Activated CD4-positive, alpha-beta T cell treated with anti-CD3 and anti-CD28 coated beads, Interleukin-2, Interleukin-4, amounts not matched to agents 100 ng/mL and 50 ng/mL, durations not matched to agents 16 hours and 8 hours (primary cell): ENCODE measurements at places on chromosomes 1 and 21.

DNA sequence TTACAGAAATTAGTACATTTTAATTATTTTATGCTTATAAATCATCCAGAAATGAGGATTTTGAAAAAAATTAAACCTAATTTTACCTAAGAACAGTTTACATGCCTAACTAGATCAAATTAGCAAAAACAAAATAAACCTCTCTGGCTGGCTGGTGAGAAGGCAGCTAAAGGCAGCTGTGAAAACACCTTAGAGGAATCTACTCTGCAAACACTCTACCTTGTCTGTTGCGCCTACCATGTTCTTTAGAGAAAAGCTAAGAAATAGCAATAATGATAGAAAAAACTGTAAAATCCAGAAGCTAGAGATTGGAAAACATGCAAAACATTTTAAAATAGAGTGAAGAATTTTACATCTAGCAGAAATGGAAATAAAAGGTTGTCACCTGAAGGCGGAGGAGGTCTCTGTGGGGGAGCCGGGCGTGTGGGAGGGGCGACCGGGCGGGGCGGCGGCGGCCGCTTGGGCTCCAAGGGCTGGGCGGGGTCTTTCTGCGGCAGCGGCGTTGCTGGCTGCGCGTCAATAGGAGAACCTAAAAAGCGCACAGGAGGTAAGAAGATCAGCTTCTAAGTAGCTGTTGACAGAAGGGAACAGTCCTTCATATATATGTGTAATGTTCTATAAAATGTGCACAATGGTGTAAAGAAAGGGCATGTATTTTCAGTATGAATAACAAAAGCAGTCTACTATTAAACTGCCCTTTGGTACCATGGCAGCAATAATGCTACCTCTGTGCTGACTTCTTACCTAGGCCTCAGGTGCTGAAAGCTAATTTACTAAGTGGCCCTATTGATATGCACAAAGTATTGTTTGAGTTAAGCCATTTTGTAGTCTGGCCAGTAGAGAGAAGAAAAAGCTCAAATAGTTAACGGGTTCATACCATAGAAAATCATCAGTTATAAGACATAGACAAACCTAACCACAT is 33.3 kb upstream of the CFAP298 start:
- no peak for DNase-seq

GRCh38 chr1:118115567-118116295 is 69.3 kb downstream of the SPAG17 start:
- no peak for DNase-seq

DNA sequence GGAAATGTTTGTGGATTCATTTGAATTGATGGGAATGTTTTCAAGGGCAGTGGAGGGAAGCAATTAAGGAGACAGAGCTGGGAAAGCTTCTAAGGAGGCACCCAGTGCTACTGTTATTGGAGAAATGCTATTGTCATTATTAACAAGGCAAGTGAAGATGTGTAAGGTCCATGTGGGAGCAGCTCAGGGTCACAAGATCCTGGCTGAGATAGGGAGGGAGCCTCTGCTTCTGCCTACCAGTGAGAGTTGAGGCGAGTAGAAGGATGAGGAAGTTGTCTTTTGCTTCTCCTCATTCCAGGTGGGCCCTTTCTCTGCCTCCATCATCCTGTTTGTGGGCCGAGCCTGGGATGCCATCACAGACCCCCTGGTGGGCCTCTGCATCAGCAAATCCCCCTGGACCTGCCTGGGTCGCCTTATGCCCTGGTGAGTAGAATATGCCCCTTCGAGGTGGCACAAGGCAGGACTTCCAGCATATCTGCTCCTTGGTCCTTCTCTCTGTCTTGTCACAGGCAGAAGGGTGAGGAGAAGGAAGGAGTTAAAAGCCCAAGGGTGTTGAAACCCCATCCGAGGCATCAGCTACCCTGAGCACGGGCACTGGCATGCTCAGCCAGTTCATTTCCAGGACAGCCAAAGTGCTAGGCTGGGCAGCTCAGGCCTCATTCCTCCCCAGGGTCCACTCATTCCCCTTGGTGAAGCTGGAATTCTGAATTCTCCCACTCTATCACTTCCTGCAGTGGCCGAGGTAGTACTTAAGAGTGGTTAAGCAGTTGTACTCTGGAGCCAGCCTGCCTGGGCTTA is 3.7 kb downstream of the MFSD2A start:
- no peak for DNase-seq

- no peak for DNase-seq
Observed at GRCh38 chr1:32828341-32828740, 10.9 kb downstream of the S100PBP start.

GRCh38 chr21:46619846-46620245 is 15.0 kb upstream of the S100B start:
- DNase-seq = no peak
